ENCODE measurements at places on chromosomes 2 and 18.

DNA sequence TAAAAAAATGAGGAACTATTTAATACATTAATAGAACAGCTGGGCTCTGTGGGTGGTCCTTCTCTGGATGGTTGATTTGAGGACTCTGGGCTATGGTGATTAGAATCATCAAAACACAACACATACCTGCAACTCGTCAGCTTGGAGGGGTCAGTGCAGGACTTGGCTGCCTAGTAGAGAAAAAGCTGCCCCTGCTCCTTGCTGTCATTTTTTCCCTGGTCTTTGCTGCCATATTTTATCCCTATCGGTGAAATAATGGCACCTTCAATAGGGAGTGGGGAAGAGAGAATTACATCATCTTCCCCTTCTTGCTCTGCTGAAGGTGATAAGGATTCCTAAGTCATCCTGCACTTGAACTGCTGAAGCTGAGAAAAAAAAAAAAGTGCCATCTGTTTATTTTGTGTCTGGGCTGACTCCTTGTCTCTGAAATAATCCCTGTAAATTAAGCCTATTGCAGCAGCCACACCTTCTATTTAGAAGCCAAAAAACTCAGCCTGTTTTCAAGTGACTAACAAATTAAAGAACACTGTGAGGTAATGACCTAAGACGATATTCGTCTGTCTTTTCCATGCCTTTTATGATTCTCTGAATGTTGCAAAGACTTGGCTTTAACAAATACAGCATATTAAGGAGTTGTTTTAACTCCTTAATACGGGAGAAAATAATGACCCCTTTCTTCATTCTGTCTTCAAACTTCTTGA, 89.3 kb downstream of the ACVR1 start:
- no peak for DNase-seq

DNA sequence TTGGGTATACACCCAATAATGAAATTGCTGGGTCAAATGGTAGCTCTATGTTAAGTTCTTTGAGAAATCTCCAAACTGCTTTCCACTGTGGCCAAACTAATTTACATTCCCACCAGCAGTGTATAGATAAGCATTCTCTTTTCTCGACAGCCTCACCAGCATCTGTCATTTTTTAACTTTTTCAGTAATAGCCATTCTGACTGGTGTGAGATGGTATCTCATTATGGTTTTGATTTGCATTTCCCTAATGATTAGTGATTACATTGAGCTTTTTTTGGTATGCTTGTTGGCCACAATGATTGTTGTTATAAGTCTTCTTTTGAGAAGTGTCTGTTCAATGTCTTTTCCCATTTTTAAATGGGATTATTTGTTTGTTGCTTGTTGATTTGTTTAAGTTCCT, 50.4 kb upstream of the EPAS1 start:
- DNase-seq: no peak

DNA sequence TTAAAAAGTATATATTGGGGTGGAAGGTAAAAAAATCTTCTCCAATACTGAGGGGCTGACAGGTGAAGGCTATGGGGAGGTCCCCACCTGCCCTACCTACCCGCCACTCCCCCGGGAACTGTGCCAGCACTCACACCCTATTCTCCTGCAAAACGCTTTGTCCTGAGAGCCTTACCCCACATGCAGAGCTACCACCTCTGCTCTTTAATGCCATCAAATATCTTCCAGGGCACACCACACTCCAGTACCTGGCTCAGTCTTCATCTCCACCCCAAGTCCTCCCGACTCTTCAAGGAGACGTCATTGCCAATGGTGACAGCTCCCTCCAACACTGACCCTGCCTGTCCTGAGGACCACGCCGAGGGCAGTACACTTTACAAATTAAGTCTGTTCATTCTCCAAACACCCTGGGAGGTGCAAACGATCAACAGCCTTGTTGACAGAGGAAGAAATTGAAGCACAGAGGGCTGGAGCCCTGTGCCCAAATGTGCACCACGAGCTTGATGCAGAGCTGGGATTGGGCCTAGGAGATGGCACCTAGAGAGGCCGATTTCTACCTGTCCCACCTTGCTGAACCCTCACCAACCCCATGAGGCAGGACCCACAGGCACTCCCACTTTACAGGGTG, 6.0 kb upstream of the GPR55 start:
- no peak for DNase-seq

DNA sequence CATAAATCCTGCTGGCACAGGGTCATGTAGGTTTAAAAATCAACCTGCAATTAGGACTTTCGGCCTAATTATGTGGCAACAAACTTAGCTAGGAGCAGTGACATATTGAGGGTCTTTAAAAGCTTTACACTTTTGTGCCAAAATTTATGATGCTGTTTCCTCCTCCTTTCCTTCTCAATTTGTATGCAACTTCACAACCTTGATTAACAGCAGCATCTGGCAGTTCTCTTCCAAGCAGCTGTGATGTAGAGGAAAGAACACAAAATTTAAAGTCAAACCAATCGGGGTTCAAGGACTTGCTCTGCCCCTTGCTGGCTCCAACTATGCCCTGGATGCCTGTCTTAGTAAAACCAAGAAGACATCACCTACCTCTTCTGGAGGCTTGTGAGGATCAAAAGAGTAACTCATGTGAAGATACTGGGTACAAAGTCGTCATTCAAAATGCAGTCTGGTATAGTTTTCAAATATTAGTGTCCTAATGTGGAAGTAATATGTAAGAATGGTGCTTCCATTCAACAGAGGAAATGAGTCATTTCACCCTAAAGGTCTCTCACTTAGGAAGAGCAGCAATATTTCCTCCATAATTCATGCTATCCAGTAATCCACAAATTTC, 94.7 kb downstream of the ANKRD44 start:
- no peak for DNase-seq

DNA sequence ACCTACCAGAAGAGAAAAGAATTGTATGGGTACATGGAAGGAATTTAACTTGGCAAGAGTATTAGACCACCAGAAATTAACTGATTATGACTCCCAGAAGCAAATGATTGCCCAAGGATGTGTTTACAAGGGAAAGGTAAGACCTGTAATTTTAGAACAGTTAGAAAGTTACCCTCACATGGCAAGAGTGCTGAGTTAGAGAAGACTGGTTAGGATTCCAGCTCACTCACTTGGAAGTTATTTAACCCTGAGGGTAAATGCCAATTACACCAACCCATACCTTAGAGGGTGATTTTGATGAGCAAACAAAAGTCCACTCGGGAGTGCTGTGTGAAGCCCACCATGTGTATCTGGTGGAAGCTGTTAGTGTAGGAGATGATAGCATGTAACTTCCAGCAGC, 170.2 kb downstream of the TPGS2 start:
- no peak for DNase-seq
